CD4-positive, alpha-beta T cell treated with Interleukin-21 for 1 hour (primary cell): ENCODE measurements at places on chromosomes 4 and X.
A peak's percentile ranks its signal among the peaks of the same experiment; 100 is the strongest.

GRCh38 chr4:156888762-156889161 lies 82.8 kb downstream of the PDGFC start:
- no peak for DNase-seq

- DNase-seq = no peak
Measured at GRCh38 chr4:127155116-127155515, 477.6 kb upstream of the INTU start.

- no peak for DNase-seq
Measured at GRCh38 chr4:36242629-36243354, 1.5 kb downstream of the ARAP2 start.

GRCh38 chrX:112746812-112747595 lies 67.3 kb upstream of the LHFPL1 start:
- no peak for DNase-seq

DNA sequence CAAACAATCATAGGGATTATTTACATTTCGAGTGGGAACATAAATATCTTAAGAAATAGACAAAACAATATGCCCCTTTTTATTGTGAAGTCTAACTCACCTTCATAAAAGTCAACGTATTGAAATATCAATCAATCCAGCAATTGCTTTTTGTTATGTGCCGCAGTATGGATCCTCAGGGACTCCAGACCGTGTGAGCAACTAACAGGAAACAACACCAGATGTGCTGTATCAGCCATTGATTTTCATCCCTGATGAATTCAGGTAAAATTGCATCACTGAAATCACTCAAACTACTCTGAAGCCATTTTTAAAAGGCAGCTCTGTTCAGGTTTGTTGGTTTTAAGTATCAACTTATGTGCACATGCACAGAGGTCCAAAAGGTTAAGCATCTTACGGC lies 197.3 kb upstream of the FAT1 start:
- DNase-seq = no peak

GRCh38 chrX:111492085-111492484 lies 19.4 kb upstream of the SERTM2 start:
- DNase-seq = no peak

GRCh38 chr4:52548818-52549570 lies 110.1 kb downstream of the USP46 start:
- DNase-seq = no peak

GRCh38 chr4:176575141-176575730 lies 217.5 kb downstream of the VEGFC start:
- DNase-seq = no peak

GRCh38 chr4:93770201-93770600 lies 58.4 kb upstream of the ATOH1 start:
- DNase-seq = no peak

GRCh38 chr4:3434881-3435685 lies 6.7 kb upstream of the HGFAC start:
- no peak for DNase-seq

DNA sequence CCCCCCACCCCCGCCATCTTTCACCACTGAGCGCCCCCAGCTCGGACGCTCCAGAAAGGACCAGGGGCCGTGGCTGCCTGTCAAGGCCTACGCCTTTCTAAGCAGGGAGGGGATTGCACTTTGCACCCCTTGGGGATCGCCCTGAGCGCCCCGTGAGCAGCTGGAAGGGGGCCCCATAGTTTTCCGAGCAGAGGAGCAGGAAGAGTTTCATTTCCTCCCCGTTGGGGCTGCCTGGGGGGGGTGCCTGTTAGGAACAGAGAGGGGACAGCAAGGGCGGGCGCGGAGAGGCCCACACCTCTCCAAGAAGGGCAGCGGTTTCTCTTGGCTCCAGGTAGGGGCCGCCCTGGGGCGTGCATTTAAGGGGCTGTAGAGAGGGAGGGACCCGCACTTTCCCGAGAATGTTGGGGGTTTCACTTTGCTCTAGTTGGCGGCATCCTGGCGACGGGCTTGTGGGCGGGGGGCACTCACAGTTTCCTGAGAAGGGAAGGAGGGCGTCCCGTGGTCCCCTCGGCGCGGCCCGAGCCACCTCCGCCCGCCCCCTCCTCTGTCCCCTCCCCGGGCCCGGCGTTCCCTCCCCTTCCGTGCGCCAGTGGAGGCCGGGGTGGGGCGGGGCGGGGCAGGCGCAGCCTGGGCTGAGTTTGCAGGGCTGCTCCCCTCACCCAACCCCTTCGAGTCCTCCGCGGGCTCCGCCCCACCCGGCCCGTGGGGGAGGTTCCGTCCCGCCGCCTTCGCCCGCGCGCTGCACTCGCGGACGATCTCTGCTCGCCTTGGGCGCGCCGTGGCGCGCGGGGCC lies 82.3 kb upstream of the CD99 start:
- DNase-seq = peak; percentile 88

GRCh38 chrX:68681443-68681941 lies 34.0 kb downstream of the STARD8 start:
- no peak for DNase-seq

GRCh38 chrX:153557618-153558355 lies 40.3 kb downstream of the ATP2B3 start:
- no peak for DNase-seq

GRCh38 chr4:146469022-146469421 lies 52.7 kb downstream of the SLC10A7 start:
- DNase-seq = no peak
